ENCODE measurements at places on chromosomes 11 and 22.

- DNase-seq: no peak
- H3K4me3 ChIP-seq: no peak overlapping the region
- H3K27me3 ChIP-seq: no peaks in the 10 kb centered on the region
- no peaks in the 10 kb centered on the region for H3K36me3 ChIP-seq
- no peak overlapping the region for H3K27ac ChIP-seq
- H3K4me1 ChIP-seq: no peaks in the 10 kb centered on the region
Measured at GRCh38 chr11:130202009-130202817, 42.6 kb downstream of the ST14 start.

DNA sequence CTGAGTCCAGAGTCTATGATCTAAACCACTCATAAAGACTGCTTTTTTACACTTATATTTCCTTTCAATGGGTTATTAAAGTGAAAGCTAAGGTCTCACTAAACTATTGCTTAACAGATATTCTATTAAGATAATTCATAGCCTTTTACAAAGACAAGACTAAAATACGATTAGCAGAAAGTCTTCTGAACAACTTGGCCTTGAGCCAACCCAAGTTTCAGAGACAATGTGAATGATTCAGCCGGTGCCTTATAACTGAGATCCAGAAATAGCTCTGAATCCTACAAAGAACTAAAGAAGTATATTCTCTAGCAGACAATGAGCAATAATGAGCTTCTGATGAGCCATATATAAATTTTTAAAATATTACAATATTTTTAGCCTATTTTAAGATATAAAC is 41.5 kb upstream of the CARD18 start:
- peaks cover 11% of the 10 kb centered on the region for H3K4me1 ChIP-seq
- DNase-seq: no peak
- H3K4me3 ChIP-seq: no peak overlapping the region
- no peaks in the 10 kb centered on the region for H3K27me3 ChIP-seq

DNA sequence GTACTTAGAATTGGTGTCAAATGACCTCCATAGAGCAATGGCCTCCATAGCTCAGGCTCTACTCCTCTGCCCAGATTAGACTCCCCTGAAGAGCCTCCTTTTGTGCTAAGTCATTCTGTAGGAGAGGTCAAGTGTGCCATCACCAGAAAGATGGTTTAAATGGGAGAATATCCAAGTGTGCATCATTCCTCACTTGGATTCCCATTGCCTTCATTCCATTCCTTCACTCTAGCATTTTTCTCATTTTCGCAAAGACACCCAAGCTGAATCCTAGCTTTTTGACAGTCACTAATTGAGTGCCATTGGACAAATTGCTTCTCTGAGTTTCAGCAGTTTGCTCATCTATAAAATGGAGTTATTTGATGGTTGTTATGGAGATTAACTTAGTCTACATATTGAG is 16.9 kb downstream of the CLMP start:
- H3K4me1 ChIP-seq: no peaks in the 10 kb centered on the region
- DNase-seq: no peak
- no peaks in the 10 kb centered on the region for H3K36me3 ChIP-seq
- H3K27ac ChIP-seq: no peak overlapping the region

- H3K36me3 ChIP-seq: peaks cover 13% of the 10 kb centered on the region
- peaks cover 65% of the 10 kb centered on the region for H3K4me1 ChIP-seq
- H3K4me3 ChIP-seq: no peak overlapping the region
- no peak for DNase-seq
- no peaks in the 10 kb centered on the region for H3K27me3 ChIP-seq
Measured at GRCh38 chr11:34055218-34056000, 3.9 kb downstream of the CAPRIN1 start.

GRCh38 chr11:69935941-69936505 is 116.8 kb upstream of the FGF3 start:
- DNase-seq: no peak
- H3K4me1 ChIP-seq: no peaks in the 10 kb centered on the region
- no peak overlapping the region for H3K4me3 ChIP-seq

DNA sequence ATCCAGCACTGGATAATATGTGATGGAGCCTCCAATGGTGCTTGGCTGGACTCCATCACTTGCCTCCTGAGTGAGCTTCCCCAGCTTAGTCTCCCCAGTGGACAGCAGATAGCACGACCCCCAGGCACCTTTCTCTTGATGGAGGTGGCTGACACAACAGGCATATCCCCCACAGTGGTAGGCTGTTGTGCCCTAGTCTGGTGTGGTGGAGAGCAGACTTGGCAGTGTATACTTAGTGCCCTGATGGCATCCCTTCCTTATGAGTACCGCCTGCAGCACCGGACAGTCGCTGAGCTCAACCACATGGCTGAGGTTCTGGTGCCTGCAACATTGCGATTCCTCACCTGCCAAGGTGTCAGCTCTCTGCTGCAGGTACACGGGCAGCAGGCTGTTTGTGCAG is 50.1 kb downstream of the DNHD1 start:
- H3K4me3 ChIP-seq: no peak overlapping the region
- no peak for DNase-seq
- no peak overlapping the region for H3K27ac ChIP-seq
- no peaks in the 10 kb centered on the region for H3K4me1 ChIP-seq
- no peaks in the 10 kb centered on the region for H3K36me3 ChIP-seq

DNA sequence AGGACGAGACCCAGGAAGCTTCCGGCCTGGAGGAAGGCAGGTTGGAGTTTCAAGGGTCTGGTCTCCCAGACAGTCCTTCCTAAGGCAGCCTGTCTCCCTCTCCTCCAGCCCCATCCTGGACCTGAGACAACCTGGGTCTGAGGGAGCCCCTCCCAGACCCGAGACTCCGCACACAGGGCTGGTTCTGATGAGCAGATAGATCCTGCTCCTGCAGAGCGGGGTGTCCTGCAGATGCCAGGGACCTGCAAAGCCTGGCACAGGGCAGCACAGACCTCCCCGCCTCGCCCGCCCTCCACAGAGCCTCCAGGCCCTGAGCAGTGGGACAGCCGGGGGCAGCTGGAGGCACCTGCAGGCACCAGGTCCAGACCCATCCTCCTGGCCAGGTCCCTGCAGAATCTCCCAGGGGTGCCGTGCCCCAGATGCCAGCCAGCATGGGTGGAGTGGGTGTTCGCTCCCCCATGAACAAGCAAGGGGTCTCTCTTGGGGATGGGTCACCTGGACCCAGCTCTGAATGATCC is 7.8 kb downstream of the PIM3 start:
- H3K27ac ChIP-seq: peak overlapping the region; percentile 84
- DNase-seq: no peak
- peaks cover 2% of the 10 kb centered on the region for H3K36me3 ChIP-seq
- no peaks in the 10 kb centered on the region for H3K27me3 ChIP-seq
- H3K4me3 ChIP-seq: no peak overlapping the region
- H3K4me1 ChIP-seq: peaks cover 94% of the 10 kb centered on the region

DNA sequence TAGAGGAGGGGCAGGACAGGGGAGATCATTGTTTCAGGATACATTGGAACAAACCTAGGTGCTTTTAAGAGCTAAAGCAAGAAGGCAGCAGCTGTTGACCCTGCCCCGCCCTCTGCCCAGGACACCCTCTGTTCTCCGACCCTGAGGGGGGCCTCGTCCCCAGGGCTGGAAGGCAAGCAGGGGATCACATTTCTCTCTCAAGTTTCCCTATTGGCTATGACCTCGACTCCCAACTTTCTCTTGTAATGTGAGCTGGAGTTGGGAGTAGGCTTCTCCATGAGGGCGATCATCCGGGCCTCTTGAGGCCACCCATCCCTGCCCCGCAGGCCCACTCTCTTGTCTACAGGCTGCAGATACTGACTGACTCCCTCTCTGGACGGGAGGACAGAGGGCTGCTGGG is 37.7 kb downstream of the DSCAML1 start:
- no peaks in the 10 kb centered on the region for H3K36me3 ChIP-seq
- no peak overlapping the region for H3K27ac ChIP-seq
- H3K4me3 ChIP-seq: no peak overlapping the region
- 0 out of 2 replicates have a peak, but pooled peaks cover 10% of the 10 kb centered on the region for H3K4me1 ChIP-seq
- H3K27me3 ChIP-seq: no peaks in the 10 kb centered on the region
- DNase-seq: no peak

GRCh38 chr22:32336771-32337424 is 20.8 kb upstream of the RFPL3 start:
- no peak overlapping the region for H3K27ac ChIP-seq
- H3K27me3 ChIP-seq: peaks cover 6% of the 10 kb centered on the region
- peaks cover 6% of the 10 kb centered on the region for H3K4me1 ChIP-seq
- H3K36me3 ChIP-seq: no peaks in the 10 kb centered on the region

All from HepG2 (cell line).